NCI-H1436 treated with DMSO at 0.1 percent for 48 hours (cell line): ENCODE measurements at places on chromosomes 7 and 10.

GRCh38 chr10:121159670-121160069, 308.5 kb downstream of the WDR11 start:
- DNase-seq, result no peak

DNA sequence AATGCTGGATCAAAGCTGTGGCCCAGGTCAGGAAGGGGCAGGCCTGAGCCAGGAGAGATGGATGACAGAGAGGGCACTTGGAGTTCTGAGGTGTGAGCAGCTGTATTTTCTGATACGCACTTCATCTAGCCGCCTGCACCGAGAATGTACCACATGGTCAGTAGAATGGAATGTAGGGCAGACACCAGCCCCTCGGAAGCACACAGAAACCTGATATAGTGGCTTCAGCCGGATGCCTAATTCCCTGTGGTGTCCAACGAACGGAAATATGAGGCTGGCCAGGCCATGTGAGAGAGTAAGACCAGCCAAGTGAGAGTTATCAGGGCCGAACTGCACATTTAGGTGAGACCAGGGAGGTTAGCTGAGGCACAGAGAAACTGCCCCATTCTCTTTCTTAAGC, 46.7 kb upstream of the PLCE1 start:
- no peak for DNase-seq

- no peak for DNase-seq
Observed at GRCh38 chr7:105837765-105838626, 38.4 kb downstream of the ATXN7L1 start.

GRCh38 chr7:86768394-86768793, 124.7 kb downstream of the GRM3 start:
- DNase-seq, result no peak

DNA sequence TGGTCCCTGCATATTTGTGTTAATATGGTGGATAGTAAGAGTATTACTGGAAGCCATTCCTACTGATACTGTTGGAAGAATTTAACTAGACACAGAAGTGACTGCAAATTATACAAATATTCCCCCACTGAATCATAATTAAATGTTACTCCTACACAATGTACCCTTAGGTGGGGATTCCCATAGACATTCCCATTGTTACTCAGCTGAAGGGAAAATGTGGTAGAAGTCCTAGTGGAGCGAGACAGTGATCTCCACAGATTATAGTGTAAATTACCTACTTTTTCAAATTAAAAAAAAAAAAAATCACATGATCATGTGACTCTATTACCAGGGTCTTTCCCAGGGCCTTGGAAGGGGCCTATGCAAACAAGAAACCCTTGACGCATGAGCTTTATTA, 611.8 kb downstream of the LRMDA start:
- DNase-seq, result no peak

DNA sequence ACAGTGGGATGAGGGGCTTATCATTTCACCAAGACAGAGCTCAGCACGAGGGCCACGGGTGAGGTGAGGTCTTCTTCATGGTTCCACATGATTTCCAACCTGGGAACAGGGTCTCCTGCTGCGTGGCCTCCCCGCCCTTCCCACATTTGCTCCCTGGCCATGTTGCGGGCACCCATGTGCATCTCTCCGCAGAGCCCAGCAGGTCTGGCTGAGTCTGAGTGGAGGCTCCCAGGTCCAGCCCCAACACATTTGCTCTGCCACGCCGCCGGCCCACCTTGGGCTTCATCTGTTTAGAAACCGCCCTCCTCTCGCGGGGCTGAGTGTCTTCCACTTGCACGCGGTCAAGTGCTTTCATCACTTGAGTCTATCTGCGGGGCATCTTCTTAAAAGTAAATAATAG, 14.8 kb upstream of the PRKAR1B start:
- no peak for DNase-seq

DNA sequence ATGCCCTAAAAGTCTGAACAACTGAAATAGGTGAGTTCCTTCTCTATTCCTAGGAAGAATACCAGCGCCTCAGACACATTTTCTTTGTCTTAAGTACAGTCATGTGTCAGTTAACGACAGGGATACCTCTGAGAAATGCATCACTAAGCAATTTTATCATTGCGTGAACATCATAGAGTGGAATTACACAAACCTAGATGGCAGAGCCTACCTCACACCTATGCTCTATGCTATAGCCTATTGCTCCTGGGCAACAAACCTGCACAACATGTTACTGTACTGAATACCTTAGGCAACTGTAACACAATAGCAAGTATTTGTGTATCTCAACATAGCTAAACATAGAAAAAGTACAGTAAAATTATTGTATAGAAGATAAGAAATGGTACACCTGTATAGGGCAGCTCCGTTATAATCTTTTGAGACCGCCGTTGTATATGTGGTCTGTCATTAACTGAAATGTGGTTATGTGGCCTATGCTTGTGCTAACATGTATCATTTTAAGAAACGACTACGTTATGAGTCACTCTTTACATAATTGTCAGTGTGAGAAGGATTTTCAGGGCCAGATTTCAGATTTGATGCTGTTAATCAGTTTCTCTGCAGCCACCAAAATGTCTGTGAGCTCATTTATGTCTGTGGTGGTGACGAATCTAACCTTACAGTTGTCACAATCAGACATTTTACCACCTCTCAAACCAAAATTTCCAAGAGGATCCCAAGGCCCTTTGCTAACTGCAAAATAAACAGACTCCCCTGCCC, 66.1 kb upstream of the STK17A start:
- DNase-seq, result no peak

- DNase-seq, result no peak
Observed at GRCh38 chr7:69765879-69766278, 167.6 kb downstream of the AUTS2 start.

GRCh38 chr7:41880107-41880506, 177.2 kb upstream of the INHBA start:
- no peak for DNase-seq

DNA sequence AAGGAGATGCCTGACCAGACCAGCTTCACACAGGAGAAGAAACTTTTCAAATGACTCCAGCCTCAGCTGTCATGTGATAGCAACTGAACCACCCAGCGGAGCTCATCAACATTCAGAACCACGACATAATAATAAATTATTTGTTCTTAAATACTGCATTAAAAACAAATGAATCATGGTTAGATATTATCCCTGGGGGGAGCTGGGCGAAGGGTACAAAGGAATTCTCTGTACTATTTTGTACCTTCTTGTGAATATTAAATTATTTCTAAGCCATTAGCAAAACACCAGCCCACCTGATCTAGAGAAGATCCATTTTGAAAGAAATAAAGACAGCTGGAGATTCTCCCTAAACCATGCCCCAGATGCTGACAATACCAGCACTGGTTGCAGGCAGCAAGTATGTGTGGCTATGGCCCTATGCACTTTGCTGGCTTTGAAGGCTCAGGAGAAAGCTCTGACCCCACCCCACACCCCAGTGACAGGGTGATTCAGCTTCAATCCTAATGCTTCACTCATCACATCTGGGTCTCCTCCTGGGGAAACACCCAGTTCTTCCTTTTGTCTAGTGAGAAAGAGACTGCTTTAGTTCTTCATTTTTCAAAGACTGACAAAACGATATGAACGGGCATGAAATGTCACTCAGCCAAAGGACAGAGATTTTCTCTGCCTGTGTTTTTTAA, 45.5 kb upstream of the NKX2-3 start:
- no peak for DNase-seq

DNA sequence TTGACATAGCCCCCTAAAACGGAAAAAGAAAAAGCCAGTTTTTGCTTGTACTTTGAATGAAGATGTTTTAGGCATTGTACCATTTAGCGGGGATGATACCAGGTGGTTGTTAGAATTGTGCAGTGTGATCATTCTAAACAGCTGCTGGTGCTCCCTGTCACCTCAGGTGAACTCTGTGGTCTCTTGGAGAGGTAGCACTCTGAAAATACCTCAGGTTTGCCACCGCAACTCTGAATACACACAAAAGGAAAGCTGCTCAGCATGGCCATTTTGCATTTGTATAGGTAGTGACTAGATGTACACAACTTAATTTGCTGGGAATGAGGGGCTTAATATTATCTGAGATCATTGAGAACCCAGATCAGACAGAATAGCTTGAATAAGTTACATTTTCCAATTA, 52.6 kb downstream of the PLEKHA8 start:
- no peak for DNase-seq

DNA sequence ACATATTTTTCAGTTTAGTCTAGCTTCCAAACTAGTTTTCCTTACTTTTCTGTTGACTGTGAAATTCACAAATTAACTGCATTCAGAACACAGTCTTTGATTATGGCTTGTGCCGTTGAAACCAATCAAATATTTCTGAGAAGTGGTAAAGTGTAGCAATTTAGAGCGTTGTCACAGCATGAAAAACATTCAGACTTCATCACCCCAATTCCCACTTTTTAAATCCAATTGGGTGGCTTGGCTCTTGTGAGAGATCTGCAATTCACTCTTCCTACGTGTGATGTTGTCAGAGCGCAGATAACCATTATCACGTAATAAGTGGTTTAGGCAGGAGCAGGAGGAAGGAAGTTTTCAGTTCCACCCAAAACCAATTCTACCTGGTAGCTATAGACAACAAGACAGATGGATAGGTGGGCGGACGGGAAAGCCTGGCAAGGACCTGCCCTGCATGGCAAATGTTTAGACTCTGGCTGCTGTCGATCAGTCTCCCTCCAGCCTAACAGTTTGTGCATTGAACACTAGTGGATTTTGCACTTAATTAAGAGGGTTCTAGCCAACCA, 8.9 kb downstream of the COBL start:
- DNase-seq, result no peak

DNA sequence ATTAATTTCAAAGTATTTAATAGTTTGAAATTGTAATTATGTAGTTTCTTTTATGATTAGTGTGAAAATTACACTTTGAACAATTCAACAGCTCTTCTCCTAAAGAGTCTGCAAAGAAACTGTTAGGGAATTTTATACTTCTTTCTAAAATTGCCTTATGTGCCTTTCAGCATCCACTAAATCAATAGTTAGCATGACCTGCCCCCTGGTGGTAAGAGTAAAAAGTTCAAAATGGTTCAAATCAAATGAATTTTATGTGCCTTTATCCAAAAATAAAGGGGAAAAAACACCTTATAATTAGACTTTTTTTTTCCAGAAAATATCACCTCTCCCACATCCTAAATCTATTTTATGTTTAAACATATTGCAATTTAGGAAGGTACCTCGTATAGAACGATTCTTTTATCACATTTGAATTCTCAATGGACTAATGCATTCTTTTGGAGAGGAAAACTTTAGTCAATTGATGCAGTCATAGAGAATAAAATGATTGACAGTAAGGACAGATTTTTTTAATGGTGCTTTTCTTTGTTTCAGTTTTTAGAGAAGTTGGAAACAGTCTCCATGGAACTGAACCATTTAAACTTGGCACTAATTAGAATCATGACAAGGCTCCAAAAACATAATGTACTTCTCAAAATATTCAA, 163.7 kb downstream of the SEMA3D start:
- DNase-seq, result no peak

DNA sequence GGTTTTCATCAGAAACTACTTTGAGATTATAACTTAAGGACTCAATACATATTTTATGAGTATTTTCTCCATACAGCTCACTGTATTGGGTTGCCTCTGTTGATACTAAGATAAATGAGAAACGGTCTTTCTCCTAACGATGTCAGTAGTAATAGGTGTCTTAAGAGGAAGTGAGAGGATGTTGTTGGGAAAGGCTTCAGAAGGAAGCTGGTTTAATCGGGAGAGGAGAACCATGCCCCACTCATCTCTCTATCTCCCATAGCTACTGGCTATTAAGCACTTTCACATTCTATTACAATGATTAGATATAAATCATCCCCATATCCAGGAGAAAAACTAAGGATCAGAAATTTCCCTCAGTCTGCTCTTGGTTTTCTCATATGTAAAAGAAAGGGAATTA, 2.0 kb downstream of the CLEC5A start:
- no peak for DNase-seq

- DNase-seq, result no peak
Observed at GRCh38 chr7:142793156-142793555, 22.4 kb downstream of the PRSS2 start.

GRCh38 chr10:15374566-15374965, 3.5 kb upstream of the FAM171A1 start:
- DNase-seq, result no peak

DNA sequence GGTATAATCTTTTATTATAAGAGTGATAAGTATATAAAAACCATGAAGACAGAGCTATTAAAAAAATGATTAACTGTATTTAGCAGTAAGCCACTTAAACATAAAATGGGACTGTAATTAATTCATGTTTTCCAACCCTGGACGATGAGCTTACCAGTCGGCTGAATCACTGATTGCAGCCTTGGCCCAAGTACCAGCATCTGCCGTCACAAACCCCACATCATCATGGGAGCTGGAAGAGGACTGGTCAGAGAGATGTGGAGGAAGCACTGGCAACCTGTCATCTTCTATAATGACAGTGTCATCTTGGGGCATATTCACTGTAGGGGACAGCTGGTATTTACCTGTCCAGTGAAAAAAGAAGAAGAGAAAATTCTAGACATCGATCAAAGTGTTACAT, 473.6 kb downstream of the PARD3 start:
- DNase-seq, result no peak

DNA sequence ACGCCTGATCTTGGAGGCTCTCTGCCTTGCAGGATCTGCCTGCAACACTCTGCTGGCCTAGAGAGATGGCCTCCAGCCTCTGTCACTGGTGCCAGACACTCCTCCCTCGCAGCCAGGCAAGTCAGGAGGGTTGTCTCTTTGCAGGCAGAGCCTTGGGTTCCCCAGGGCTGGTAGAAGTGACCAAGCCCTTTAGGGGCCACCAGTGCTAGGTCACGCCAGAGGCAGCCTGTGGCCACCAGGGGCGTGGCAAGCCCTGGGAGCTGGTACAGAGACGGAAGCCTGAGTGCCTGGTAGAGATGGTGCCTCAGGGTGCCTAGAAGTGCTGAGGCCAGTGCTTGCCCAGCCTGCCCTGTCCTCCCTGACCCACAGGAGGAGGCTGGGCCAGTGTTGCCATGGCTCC, 9.1 kb downstream of the ADCYAP1R1 start:
- DNase-seq, result no peak

DNA sequence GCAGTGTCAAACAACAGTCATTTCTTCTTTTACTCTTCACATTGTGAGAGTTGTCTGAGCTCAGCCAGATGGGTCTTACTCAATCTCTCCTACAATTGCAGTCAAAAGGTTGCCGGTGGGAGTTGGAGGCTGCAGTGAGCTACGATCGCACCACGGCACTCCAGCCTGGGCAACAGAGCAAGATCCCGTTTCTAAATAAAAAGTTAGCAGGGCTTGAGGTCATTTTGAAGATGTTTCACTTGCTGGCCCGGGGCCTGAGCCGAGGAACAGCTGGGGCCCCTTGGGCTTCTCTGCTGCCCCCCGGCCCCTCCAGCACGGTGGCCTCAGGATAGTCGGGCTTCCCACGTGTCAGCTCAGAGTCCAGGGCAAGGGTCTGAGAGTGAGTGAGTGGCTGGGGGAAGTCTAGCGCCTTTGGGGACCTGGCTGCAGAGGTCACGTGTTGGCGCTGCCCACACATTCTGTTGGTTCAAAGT, 40.4 kb downstream of the GTF2IRD1 start:
- no peak for DNase-seq
